Aorta (tissue), 5 donors: ENCODE measurements at places on chromosomes 4 and X. TPM values are rescaled to one million over a fixed set of nuclear protein-coding genes. Genes with fewer than 3 reads are reported as not detected.

HS3ST1 gene
- 4.2 TPM for total RNA-seq

CT45A10 gene
- not detected for total RNA-seq

GEMIN8 gene
- 14.8 TPM for total RNA-seq

CWH43 gene
- total RNA-seq, result not detected

ASB11 gene
- not detected for total RNA-seq

TMPRSS11E gene
- total RNA-seq, result not detected

ERAS gene
- not detected for total RNA-seq

TMPRSS11B gene
- not detected for total RNA-seq

NHSL2 gene
- total RNA-seq, result 28.8 TPM
